ENCODE measurements at places on chromosomes 3 and 15.

DNA sequence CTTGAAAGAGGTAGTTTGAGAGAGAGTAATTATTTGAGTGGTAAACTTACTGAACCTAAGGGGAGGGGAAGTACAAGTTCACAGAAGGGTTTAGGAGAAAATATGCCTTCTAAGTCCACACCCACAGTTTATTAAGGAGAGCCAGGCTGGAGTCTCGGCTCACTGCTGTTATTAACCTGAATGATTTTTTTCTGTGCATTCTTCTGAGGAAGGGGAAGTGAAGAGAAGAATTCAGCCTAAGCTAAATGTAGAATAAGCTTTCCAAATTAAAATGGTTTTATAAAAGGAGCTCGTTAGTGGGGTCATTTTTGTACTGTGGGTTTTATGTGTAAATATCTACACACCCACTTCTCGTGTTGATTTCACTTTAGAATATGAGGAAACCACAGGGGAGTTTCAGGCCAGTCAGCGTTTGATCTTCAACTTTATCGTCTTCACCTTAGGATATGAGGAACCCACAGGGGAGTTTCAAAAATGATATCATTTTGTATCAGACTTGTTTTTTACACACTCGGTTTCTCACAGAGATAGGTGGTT, 1.5 kb downstream of the WHAMM start:
- DNase-seq, result peak; percentile 80

DNA sequence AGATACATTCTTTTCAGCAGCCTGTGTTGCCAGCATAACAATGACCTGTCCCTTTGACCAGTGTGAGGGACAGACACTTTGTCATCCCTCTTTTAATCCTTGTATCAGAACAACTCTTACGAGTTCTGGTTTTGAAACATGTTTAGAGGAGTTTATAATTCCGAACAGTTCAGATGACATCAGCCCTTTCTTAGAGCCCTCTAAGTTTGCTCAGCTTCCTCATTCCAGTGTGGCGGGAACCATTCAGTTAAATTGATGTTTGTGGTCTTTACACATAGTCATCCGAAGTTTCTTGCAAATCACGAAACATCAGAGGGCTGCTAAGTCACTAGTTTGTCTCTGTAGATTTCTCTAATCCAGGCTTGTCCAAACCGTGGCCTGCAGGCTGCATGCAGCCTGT, 102.5 kb downstream of the AKAP13 start:
- no peak for DNase-seq

- DNase-seq, result no peak
These were observed 12.2 kb downstream of the FAM240A start for GRCh38 chr3:46624533-46624932.

GRCh38 chr15:62853841-62854225, 188.7 kb upstream of the TPM1 start:
- DNase-seq, result no peak

DNA sequence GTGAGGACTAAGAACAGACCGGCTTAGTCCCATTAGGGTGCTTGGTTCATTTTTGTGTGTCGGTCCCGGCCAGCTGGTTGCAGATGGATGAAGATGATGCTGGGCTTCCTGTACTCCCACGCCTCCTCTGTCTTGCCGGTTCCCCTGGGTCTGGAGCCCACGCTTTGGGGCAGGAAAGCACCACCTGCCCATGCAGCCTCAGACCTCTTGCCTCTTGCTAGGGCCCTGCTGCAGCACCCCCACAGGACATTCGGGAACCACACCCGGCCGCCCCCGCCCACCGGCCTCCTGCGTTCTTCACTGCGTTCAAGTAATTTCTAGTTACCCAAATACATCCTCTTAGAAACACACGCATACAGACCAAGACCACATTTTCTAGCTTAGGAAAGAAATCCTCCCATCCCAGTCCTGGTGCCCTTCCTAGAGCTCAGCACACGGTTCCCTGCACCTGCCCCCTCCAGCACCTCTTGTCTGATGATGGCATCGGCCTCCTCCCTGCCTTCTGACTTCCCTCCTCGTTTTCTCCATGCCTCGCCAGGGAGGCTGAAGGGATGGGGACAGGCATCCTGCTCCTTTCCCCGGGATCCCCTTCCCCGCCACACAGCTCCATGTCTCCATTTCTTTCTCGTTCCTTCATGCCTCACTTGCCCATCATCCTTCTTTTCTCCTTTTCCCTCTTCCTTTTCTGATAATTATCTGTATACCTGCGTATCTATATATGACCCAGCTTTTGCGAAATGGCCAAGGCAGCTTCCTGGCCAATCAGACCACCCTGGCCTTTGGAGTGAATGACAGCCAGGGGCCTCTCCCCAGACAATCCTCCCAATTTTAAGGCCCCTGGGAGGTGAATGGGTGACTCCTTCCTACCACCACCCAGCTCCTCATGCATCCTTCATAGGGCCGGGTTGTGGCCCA, 30.9 kb downstream of the FAM3D start:
- DNase-seq, result no peak

GRCh38 chr15:80155001-80155377, 2.2 kb downstream of the FAH start:
- DNase-seq, result no peak

DNA sequence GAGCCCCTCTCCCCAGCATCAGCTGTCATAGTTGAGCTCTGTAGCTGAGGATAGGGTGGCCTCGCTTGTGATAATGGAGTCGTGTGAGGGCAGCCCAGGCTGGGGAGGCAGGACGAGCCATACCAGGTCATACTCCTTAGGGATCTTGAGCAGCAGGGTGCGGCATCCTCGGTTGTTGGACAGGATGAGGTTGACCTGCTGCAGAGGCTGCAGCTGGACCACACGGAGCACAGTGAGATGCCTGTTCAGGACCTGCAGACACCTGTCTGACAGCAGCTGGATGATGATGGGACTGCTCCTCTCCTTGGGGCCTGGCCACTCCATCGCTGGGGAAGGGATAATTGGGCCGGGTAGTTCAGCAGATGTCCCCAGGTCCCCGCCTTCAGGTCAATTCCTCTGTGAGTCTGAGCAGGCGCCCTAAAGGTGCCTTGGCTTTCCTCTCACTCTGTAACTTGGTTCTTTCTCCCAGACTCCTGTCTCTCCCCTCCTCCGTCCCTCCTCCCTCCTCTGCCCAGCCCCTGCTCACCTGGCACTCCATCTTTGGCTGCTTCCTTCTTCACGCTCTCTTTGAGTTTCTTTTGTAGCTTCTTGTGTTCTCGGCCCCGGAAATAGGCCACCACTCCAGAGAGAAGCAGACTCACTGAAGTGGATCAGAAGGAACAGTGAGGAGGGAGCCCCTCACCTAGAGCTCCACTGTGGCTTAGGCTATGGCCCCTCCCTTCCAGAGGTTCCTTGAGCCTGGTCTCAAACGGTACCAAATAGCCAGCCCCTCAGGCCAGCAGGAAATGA, 7.8 kb downstream of the DUOX2 start:
- no peak for DNase-seq
